ENCODE measurements at places on chromosomes 5 and 9.

GRCh38 chr5:168801567-168801966 lies 222.4 kb upstream of the PANK3 start:
- DNase-seq = no peak

DNA sequence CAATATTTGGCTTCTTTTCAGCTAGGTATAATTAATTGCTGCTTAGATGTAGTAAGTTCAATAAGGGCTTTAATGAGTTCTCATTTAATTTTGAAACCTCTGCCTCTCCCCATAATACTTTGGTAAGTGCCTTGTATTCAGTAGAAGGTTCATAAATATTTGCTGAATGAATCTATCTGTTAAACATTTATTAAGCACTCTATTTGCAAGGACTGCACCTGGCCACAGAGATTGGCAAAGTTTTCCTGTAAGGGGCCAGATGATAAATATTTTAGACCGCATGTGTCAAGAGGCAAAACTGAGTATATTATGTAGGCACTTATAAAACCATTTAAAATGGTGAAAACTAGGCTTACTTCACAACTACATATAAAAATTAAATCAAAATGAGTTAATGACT lies 19.0 kb upstream of the GNA14 start:
- DNase-seq = no peak

DNA sequence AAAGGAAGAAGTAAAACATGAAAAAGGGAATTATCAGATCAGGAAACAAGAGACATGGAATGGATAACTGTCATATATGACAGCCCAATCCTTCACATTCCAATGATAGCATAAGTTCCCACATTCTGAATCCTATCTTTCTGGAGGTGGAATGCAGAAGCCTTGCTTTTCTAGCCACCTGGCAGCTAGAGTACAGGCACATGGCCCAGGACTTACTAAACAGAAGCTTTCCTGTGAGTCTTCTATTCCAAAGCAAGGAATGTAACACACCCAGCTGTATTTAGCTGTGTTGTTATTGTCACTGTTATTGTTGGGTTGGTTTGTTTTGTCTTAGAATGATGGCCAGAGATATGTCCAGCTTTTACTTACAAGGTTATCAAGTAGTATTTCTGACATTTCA lies 780.5 kb upstream of the ZNF608 start:
- no peak for DNase-seq

- DNase-seq = no peak
Observed at GRCh38 chr9:110426052-110426709, 88.5 kb upstream of the TXNDC8 start.

DNA sequence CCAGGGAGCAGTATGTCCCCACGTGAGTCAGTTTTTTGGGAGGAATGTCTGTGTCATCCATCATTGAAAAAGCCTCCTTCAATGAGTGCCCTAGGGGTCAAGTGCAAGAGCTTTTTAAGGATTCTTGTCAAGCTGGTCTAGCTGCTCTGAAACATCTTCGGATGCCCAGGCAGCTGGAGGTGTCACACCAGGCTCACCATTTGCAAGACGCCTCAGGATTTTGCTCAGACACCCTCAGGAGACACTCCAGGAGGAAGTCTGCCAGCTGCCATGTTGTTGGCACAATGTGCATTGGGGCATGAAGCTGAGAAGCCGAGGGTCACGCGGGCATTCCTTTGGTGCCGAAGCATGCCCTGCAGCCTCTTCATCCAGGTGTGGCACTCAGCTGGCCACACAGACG lies 111.1 kb upstream of the S1PR3 start:
- no peak for DNase-seq

GRCh38 chr9:98410185-98410697 lies 154.8 kb upstream of the TBC1D2 start:
- DNase-seq = no peak

GRCh38 chr9:37915911-37916470 lies 12.1 kb upstream of the SLC25A51 start:
- DNase-seq = no peak

DNA sequence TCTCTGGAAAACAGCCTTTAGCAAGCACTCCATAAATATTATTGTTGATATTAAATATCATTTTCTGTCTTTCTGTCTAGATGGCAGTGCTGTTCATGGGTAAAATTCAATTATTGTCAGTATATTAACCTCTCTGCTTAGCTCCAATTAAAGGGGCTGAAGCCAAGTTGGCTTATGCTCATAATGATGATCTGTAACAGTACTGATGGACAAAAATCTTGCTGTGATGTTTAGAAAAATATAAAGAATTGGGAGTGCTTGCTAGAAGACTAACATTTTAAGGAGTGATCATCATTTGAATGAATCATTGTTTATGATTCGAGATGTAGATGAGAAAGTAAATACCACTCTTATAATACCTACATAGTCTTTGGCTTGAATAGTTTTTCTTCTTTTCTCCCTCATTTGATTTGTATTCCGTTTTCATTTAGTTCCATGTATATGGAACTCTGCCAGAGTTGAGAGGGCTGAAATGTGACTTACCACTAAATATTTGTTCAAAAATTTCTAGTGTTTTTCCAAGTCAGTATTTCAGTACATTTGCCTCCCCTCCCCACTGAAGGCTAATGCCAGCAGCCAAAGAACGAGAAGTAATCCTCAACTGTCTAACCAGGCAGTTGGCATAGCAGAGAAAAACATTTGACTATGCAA lies 538.3 kb downstream of the CSNK1G3 start:
- DNase-seq = no peak

DNA sequence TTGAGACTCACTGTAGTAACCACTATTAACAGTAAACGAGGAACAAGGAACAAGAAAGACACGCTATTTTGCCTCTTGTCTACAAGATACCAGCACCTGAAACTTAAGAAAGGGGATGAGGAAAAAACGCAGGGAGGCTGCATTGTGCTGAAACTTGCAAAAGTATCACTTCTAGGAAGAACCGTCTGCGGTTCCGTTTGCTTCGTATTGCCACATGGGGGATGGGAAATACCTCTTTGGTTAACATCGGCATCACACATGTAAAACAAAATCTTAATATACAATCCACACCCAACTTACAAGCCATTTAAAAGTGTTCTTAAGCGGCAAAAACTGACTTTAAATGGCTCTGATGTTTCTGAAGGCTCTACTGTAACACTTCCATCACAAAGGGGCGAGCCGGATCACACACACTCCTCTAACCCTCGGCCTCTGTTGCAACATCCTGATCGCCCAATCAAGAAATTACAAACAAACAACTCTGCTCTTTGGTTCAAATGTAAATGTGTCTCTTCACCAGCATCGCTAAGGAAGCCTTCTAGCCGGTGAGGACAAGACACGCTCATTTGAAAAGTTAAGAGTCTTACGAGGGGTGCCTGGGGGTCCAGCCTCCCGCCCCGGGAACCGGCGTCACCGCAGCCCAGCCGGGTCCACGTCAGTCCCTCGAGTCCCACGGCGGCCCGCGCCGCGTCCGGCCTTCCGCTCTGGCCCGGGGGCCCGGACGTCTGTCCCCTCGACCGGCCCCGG lies 621 bp downstream of the SEC16A start:
- DNase-seq = no peak

DNA sequence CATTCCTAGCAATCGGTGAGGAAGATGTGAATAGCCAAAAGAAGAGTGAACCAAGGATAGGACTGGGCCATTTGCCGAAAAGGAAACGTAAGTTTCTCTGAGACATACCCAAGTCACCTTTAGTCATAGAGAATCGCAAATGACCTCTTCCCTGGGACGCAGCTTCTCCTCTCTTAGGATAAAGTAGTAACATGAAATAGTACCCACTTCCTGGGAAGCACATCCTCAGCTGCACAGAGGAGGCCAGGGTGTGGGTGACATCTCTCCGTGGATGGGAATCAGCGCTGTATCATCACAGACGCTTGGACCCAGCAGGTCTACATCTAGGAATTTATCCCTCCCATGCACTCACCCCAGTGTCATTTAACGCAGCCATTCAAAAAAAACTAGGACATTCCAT lies 120.9 kb upstream of the PHYKPL start:
- no peak for DNase-seq

DNA sequence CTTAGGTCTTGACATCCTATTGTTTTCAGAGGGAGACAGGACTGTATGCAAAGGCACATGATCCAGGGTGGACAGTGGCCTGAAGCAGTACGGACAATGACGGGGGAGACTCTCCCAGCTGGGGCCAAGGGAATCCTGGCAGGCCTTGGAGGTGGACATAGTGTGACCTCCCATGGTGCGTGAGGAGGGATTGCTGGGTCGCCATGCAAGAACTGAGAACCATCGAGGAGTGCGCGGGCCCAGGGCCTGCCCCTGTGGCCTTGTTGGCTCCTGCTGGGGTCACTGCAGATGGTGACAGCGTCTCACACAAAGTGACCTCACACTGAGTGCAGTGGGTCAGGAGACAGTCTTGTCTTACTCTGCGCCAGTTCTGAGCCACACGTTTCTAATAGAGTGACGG lies 192.4 kb downstream of the GADD45G start:
- no peak for DNase-seq

DNA sequence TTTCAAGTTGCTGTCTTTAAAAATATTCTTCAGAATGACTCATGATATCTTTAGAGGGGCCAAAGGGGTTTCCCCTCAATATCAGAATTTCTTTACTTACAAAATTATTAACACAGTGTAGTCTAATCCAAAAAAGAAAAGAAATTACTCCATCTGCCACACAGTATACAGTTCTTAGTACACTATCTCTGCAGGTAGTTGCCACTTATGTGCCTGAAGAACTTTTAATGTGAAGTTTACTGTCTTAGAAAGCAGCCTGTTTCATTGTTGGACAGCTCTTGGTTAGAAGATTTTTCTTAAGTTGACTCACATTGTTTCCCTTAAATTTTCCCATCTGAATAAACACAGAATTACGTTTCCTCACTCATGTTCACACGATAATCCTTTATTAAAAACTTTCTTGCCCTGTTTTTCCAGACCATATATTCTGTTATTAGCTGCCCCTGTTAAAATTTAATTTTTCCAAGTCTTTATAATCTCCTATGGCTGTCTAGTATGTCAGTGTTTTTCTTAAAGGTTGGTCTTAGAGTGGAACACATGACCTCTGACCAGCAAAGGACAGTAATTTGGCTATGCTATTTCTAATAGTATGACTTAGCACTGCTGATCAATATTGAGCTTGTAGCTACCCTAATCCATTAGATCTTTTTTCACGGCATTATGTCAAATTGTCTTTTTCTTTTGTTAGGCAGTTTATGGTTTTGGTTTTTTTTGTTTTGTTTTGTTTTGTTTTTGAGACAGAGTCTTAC lies 21.8 kb upstream of the FKTN start:
- DNase-seq = no peak

- no peak for DNase-seq
Observed at GRCh38 chr5:110865400-110866094, 126.7 kb downstream of the SLC25A46 start.

DNA sequence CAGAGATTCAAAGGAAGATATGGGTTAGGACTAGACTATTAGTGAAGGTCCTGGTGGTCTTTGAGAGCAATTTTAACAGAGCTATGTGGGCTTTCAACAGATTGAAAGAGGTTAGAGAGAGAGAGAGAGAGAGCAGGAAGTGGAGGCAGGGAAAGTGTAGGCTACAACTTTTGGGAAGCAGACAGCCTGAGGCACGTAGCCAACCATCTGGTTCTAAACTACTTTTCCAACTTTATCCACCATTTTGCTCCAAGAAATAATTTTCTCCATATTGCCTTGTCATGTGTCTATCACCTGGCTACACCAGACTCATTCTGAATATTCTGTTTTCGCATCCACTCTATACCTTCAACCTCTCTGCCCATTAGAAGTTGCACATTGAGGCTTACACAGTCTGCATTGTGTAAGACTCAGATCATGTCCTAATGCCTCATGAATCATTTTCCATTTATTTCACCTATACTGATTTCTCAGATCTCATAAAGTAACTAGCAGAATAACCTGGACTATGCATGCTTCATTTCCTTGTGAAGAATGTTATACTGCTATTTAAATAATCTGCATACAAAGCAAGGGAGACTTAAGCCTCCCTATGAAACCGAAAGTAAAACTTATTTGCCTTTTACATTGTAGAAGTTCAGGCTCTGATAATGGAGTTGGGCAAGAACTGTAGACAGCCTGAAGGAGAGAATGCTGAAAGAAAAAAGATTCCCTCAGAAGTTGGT lies 235.6 kb downstream of the ELAVL2 start:
- no peak for DNase-seq

DNA sequence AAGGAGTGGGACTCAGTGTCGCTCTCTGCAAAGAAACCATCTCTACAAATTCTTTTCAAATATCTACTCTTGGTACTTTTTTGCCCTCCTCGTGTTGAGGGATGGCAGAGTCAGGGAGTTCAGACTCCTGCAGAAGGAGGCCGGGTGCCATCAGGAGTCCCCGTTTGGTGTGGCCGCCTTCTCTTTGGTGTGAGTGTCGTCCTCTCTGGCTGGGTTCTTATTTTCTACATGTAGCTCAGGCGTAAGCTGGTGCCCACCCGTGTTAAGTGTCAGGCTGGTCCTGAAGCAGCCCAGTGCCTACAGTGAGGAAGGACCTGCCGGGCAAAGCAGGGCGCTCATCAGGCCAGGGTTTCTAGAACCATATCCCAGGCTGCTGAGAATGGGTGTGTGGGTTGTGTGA lies 37.0 kb downstream of the OTULIN start:
- DNase-seq = no peak

- DNase-seq = no peak
Observed at GRCh38 chr9:82789155-82789824, 273.7 kb downstream of the RASEF start.

GRCh38 chr5:119360905-119361593 lies 5.2 kb downstream of the TNFAIP8 start:
- no peak for DNase-seq

- no peak for DNase-seq
Observed at GRCh38 chr9:127158786-127159324, 36.4 kb upstream of the ANGPTL2 start.

- DNase-seq = no peak
Observed at GRCh38 chr5:168875832-168876231, 296.7 kb upstream of the PANK3 start.

DNA sequence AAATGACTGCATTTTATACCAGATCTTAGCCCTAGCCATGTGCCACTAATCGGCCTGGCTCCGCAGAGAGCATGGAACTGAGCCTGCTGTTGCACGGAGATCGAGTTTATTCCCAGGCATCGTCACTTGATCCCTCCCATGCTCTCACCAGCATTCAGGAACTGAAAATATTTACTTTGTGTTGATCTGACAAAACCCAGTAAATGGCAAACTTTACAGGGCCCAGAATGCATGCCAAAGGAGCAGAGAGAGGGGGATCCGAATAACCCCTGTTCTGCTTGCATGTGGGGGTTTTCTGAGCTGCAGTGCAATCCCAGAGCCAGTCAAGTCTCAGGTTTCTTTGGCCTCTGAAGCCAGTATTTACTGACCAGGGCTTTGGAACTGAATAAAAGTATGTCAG lies 87.3 kb downstream of the GAS1 start:
- DNase-seq = no peak

GRCh38 chr9:126652140-126652582 lies 38.4 kb downstream of the LMX1B start:
- DNase-seq = no peak

GRCh38 chr9:120655005-120655622 lies 59.2 kb downstream of the MEGF9 start:
- DNase-seq = no peak

- DNase-seq = no peak
Observed at GRCh38 chr5:55356896-55357295, 49.1 kb downstream of the MTREX start.

GRCh38 chr5:127909066-127909465 lies 174.5 kb upstream of the SLC12A2 start:
- DNase-seq = no peak

All from activated CD8-positive, alpha-beta memory T cell treated with anti-CD3 and anti-CD28 coated beads for 1 hour (primary cell).